HCT116 (cell line): ENCODE measurements at places on chromosomes 2 and 18. TPM values are rescaled to one million over a fixed set of nuclear protein-coding genes. Genes with fewer than 3 reads are reported as not detected.

PLGLB1 gene
- 1.3 TPM for total RNA-seq

- DNase-seq: no peak
These were observed 189.3 kb downstream of the CLIP4 start for GRCh38 chr2:29304399-29305060.

DNA sequence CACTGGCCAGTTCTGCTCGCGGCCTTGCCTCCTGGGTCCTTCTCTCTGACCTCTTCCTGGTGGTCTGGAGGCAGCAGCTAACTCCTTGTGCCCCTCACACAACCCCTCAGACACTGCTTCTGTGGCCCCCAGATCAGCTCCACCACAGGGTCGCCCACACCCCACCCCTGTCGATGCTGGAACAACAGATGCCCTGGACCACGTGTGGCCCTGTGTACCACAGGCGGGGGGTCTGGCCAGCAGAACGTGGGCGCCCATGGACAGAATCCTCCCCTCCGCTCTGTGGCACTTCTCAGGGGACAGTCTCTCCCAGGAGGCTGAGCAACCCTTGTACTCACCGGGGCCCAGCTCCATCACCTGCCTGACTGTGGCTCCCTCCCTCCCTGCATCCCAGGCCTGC is 245.6 kb downstream of the NDUFA10 start:
- no peak for DNase-seq

DNA sequence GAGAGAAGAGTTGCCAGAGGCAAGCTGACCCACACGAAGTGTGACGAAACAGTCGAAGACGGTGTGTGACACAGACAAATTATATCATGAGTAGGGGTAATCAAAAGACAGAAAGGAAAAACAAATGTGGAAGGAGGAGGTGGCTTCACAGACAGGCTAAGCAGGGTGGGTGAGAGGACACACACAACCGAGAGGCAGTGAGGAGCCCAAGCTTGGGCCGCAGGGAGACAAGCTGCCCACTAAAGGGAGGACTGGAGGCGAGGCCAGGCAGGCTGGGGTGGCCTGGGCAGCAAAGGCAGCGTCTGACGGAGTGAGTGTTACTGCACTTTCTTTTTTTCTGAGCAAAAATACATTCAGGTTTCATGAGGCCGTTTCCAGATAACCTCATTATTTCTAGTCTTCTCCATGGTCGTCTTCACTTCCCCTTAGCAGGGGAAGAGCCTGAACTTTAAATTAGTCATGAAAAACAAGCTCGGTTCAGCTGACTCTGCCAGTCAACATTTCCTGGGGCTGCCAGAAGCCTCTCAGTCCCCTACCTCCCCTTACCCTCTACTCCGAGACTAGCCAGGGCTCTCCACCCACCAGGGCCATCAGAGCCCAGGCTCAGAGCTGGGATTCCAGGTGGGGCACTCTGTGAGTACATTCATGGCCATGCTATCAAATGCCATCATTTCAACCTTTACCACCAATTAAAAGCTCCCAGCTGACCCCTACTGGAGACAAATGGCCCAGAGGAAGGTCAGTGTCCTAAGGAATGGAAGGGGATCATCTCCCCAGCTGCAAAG is 13.8 kb upstream of the ZFP36L2 start:
- DNase-seq: no peak

DNA sequence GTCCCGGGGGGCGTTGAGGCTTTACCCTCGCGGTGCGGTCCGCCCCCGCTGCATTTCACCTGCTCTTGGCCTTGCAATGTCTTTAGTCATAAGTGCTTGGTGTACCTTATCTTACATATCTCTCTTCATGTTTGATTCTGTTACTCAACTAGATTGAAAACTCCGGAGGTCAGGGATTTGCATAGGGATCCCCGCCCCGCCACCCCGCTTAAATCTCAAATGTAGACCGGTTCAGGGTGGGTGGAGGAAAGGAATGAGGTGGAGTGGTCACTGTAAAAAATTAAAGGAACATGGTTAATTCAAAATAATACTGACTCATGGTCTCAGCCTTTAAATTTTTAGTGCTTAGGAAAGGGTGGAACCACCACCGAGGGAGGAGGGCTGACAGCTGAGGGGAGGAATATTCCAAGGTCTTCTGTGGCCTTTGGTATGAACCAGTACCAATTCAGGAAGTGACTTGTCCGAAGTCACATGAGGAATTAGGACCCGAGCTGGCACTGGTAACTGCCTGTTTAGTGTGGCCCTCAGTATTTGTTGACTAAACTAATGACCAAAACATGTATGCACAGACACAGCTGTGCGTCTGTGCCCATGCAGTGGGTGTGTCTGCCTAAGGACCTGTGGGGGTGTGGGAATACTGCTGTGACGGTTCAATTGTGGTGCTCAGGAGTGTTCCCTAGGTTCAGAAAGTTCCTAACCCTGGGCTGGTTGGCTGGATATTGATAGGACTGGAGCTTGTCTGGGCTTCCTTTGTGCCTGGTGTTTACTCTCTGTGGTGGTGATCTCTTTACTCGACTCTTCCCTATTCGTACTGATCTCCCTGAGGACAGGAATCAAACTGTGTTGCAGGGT is 1.0 kb downstream of the PLEKHB2 start:
- DNase-seq: no peak

- no peak for DNase-seq
These were observed 207.0 kb upstream of the HS6ST1 start for GRCh38 chr2:128525653-128526052.

TXNDC2 gene
- total RNA-seq: 0.12 TPM

GRCh38 chr2:118786746-118787145 is 60.7 kb downstream of the EN1 start:
- no peak for DNase-seq

SIGLEC15 gene
- total RNA-seq: not detected

GRCh38 chr2:156437272-156437930 is 1.2 kb downstream of the GPD2 start:
- no peak for DNase-seq

- no peak for DNase-seq
These were observed 130.0 kb upstream of the CTDP1 start for GRCh38 chr18:79549638-79550000.
